ENCODE measurements at places on chromosomes 16 and 17.

DNA sequence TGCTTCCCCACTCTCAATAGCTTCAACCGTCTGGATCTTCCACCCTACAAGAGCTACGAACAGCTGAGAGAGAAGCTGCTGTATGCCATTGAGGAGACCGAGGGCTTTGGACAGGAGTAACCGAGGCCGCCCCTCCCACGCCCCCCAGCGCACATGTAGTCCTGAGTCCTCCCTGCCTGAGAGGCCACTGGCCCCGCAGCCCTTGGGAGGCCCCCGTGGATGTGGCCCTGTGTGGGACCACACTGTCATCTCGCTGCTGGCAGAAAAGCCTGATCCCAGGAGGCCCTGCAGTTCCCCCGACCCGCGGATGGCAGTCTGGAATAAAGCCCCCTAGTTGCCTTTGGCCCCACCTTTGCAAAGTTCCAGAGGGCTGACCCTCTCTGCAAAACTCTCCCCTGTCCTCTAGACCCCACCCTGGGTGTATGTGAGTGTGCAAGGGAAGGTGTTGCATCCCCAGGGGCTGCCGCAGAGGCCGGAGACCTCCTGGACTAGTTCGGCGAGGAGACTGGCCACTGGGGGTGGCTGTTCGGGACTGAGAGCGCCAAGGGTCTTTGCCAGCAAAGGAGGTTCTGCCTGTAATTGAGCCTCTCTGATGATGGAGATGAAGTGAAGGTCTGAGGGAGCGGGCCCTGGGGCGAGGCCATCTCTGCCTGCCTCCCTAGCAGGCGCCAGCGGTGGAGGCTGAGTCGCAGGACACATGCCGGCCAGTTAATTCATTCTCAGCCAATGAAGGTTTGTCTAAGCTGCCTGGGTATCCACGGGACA is 11.1 kb upstream of the CLEC18A start:
- no peak for DNase-seq

GRCh38 chr16:50204453-50205108 is 51.5 kb downstream of the TENT4B start:
- no peak for DNase-seq

- DNase-seq = no peak
Observed at GRCh38 chr17:13413001-13413400, 188.7 kb downstream of the HS3ST3A1 start.

DNA sequence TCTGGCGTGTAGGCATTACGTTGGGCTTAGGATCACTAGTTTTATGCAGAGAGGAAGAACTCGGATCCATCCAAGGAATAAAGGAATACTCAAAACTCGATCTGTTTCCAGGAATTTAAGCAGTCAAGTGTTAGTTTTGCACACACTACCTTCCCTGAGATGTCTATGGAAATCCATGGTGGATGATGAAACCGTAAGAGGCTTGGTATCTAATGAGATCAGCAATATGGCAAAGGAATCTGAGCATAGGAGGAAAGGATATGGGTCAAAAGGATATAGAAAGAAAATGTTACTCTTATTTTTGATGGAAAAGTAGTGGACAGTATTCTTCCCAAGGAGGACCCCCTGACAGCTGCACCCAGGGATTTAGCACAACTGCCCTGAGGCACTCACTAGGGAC is 59.6 kb downstream of the SMG6 start:
- no peak for DNase-seq

- DNase-seq = no peak
Observed at GRCh38 chr16:8921347-8921984, 39.3 kb downstream of the LITAFD start.

DNA sequence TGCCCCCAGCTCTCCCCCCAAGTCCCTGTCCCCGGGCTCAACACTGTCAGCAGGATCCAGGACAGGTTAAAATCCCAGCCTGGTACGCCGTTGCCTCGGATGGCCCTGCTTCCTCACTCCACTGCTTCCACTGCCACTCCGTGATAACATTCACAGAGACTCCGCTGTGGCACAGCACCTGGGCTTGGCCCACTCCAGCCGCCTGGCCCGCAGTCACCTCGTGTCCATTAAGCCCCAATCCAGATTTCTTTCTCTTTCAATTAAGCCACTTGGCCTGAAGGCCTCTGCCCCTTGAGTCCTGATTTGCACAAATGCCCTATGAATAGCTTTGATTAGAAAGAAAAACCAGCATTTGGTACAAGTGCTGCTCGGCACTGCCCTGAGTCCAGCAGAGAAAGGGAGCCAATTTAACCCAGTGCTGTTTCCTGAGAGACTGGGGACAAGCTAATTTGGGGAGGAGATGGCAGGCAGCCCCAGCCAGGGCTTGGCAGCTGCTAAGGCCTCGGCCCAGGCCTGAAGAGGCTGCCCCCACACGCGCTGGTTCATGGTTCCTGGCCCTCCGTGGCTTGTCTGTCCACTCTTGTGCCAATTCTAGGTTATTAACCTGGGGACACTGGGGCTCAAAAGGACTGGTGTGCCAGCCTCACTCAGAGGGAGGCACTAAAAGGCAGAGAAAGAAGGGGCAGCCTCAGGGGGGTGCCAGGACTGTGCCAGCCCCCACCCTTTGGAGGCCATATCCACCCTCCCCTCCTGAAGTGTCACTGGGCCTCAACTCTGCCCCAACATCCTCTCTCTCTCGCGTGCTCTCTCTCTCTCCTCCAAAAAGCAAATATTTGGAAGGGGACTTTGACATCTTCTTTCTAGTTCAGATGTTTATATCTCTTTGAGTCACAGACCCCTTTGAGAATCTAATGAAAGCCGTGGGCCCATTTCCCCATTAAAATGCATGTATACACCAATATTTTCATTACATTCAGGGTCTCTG is 29.8 kb upstream of the SPPL2C start:
- DNase-seq = no peak

DNA sequence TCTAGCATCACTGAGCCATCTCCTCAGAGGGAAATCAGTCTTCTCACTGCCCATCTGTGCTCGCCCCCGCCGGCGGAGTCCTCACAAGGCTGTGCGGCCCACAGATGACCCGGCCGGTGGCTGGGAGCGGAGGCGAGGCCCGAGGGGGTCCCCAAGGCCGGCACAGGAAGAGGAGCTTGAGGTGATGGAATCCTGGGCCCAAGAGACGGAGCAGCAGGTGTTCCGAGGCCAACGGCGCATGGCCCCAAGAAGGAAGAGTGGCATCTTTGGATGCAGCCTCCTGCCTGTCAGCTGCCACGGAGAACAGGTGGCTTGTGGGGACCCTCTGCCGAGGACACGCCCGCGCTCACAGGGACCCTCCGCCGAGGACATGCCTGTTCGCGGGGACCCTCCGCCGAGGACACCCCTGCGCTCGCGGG is 72.7 kb upstream of the GNG13 start:
- DNase-seq = no peak

DNA sequence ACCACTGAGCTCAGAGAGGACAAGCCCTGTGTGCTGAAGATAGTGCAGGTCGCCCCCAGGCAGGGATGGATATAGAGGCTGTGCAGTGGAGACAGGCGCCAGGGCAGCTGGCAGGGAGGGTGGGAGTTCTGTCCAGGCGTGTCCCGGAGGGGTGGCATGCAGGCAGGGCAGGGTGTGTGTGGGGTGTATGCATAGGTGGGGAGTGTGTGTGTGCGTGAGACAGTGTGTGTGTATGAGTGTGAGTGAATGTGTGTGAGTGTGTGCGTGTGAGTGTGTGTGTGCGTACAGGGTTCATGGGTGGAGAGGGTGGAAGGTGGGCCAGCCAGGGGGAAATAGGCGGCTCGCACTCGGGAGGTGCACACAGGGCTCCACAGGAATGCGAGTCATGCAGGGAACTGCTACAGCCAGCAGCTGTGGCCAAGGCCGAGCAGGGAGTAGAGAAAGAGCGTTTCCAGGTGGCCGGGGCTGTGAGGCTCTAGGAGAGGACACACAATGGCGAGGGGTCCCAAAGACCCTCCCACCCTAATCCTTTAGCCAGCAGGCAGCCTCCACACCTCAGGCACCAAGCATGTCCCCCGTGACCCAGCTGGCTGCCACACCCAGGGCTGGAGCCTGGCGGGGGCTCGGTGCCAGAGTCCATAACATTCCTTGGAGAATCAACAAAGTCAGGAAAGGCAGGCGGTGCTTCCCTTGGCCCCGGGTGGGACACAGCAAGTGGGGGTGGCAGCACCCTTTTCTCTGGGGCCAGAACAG is 4.6 kb downstream of the PLCD3 start:
- DNase-seq = no peak

DNA sequence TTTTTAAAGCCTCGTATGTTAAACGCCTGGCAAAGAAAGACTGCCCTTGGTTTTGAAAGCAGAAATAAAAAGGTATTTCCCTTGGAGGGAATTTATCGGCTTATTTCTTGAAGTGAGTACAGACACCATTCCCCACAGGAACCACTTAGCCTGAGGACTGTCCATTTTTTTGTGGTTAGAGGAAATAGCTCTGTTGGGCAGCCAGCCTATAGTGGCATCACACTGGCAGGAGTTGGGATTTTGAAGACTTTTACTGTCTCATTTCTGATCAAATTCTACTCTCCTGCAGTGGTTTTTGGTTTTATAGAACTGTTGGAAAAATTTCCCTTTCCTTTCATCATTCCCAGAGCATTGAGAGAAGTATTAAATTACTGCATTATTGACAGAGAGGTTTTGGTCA is 34.1 kb upstream of the CDC6 start:
- no peak for DNase-seq

- DNase-seq = no peak
Observed at GRCh38 chr17:80446645-80447405, 29.6 kb downstream of the NPTX1 start.

DNA sequence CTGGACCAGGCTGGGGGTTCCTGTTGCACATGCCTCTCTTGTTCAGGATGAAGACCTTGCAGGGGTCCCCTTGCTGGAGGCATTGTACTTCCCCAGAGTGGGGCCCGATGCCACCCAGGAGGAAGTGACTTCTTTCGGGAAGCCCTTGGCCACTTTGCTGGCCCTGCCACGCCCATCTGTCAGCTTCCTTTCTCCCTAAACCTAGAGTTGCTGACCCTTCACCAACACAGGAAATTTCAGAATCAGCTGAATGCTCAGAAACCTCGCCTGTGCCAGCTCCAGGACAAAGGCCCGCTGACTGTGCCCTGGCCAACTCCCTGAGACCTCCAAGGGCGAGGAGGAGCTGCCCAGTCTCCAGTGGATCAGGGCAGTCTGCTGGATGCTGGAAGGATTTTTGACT is 26.7 kb downstream of the WNT9B start:
- no peak for DNase-seq

GRCh38 chr16:15777533-15778203 is 79.2 kb downstream of the MYH11 start:
- no peak for DNase-seq

GRCh38 chr16:79012671-79013434 is 587.7 kb downstream of the MAF start:
- DNase-seq = no peak

DNA sequence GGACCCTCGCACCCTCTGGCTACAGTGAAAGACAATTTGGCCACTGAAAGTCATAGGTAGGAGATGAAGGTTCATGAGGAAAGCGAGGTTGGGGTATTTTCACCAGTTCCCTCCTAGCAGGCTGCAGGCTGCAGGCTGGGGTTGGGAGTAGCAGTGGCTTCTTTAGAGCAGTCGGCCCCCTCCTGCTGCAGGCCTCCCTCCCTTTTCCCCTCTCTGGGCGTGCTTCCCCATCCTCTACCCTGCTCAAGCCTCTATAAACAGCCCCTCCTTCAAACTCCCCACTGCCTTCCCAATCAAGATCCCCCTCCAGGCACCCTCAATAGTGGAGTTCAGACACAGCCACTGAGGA is 41.8 kb downstream of the GAS7 start:
- DNase-seq = no peak

GRCh38 chr17:40355123-40355803 is 9.3 kb downstream of the GJD3 start:
- no peak for DNase-seq

GRCh38 chr16:16113076-16113475 is 110.2 kb downstream of the ABCC6 start:
- no peak for DNase-seq

DNA sequence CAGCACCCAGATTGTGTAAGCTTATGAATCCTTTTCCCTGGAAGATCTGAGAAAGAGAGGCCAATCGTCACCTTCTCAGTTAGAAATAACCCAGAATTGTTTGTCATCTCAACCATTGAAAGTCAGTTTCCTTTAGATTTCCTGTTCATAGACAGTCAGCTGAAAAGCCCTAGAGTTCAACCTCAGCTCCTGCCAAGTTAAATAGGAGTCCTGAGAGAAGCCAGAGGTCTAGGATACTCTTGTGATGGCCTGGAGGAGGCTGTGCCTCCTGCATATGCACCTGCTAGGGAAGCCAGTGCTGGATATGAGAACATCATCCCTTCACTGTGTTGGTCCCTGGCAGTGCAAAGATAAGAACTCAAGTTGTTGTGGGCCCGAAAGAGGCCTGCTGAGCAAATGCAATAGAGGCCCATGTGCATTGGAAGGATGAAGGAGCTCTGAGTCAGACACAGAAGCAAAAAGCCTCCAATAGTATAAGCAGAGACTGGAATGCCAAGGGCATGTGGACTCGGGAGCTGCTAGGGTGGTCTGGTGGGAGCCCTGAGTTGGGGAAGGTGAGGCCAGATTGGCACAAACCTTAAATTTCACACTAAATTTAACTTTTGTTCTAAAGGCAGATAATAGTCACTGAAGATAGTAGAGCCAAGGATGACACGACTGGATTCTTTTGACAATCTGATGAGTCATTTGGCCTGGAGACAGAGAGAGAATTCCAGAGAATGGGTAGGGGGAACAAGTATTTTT is 520.9 kb upstream of the CDH5 start:
- DNase-seq = no peak
